ENCODE measurements at places on chromosomes 13 and 19. TPM values are rescaled to one million over a fixed set of nuclear protein-coding genes. Genes with fewer than 3 reads are reported as not detected.

CGB5 gene
- total RNA-seq, result not detected

FLT3LG gene
- 319 TPM for total RNA-seq

WDR62 gene
- 21.7 TPM for total RNA-seq

HSH2D gene
- 60.5 TPM for total RNA-seq

MATK gene
- 11.2 TPM for total RNA-seq

PLPPR3 gene
- not detected for total RNA-seq

TMPRSS9 gene
- not detected for total RNA-seq

ZNF155 gene
- 5.8 TPM for total RNA-seq

SLC39A3 gene
- 36.0 TPM for total RNA-seq

CYP4F3 gene
- total RNA-seq, result 0.05 TPM

PSG5 gene
- total RNA-seq, result not detected

NCLN gene
- total RNA-seq, result 80.6 TPM

CBLC gene
- not detected for total RNA-seq

SH2D3A gene
- total RNA-seq, result 30.8 TPM

GRIN2D gene
- total RNA-seq, result 0.25 TPM

KLK4 gene
- total RNA-seq, result not detected

CEACAM20 gene
- total RNA-seq, result not detected

LRRC4B gene
- total RNA-seq, result not detected

IGFL3 gene
- total RNA-seq, result not detected

USHBP1 gene
- total RNA-seq, result 0.22 TPM

LILRA2 gene
- 0.15 TPM for total RNA-seq

LHB gene
- total RNA-seq, result not detected

C2CD4C gene
- total RNA-seq, result 0.12 TPM

CABP5 gene
- not detected for total RNA-seq

RAP2A gene
- 30.9 TPM for total RNA-seq

TLE2 gene
- 0.61 TPM for total RNA-seq
